Daoy (cell line): ENCODE measurements at places on chromosomes 7 and 10.

DNA sequence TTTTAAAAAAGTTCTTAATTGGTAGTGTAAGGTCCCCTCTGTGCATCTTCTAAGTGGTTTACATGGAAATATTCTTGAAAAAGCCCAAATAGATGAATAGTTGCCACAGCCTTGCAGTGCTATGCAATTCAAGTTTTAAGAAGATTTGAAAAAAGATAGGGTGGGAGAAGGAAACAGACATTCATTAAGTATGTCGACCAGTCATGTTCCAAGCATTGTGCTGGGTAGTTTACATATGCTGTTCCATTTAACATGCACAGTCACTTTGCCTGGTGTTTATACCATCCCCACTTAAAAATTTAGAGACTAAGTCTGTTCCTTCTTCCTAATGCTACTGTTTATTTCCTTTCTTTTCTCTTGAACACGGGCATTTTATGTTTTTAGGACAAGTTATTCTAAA is 28.1 kb upstream of the NAMPT start:
- DNase-seq, result peak; percentile 34

- DNase-seq, result peak; percentile 67
Observed at GRCh38 chr10:29668628-29669027, 33.9 kb upstream of the SVIL start.

DNA sequence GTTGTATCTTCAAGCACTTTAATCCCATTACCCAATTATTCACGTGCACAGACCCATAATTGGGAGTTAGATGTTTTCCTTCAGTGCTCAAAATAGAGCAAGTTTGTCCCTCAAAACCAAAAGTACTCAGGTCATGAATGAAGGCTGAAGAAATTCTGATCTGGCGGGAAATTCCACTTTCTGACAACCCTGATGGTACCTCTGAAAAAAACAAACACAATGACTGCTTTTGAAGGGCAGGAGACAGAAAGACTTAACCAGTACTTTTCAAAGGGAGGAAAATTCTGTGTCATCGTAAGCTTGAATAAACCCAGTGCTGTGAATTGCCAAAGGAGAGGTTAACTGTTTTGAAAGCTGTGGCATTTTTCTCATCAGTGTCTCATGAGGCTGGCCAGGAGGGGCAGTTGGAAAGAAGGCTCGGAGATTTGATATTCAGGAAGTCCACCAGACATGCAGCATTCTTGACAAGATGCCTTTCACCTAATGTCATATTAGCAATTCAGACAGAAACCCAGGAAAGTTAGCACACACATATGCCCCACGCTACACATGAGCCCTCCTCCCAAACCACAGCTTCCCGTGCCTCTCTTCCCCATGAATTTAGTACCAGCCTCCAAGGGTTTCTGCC is 347.0 kb downstream of the KCNMA1 start:
- DNase-seq, result peak; percentile 93

DNA sequence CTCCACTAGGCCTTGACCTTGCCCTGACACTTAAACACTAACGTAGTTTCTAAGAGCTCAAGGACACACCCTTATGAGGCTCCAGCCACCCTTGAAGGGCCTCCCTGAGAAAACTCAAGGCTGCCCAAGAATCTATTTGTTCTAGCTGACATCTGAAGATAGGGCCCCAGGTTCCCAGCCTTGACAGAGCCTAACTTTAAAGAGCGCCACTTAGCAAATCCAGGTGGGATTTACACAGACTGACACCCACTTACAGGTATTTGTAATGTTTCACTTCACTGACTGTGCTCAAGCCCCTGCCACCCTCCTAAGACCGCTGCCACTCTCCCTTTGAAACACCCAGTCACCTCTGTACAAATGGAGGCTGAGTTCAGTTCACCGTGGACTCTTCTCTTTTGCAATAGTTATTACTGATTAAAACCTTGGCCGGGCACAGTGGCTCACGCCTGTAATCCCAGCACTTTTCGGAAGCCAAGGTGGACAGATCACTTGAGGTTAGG is 90.4 kb downstream of the SVOPL start:
- DNase-seq, result no peak

- no peak for DNase-seq
Observed at GRCh38 chr7:27148031-27148755, 619 bp upstream of the HOXA6 start.

DNA sequence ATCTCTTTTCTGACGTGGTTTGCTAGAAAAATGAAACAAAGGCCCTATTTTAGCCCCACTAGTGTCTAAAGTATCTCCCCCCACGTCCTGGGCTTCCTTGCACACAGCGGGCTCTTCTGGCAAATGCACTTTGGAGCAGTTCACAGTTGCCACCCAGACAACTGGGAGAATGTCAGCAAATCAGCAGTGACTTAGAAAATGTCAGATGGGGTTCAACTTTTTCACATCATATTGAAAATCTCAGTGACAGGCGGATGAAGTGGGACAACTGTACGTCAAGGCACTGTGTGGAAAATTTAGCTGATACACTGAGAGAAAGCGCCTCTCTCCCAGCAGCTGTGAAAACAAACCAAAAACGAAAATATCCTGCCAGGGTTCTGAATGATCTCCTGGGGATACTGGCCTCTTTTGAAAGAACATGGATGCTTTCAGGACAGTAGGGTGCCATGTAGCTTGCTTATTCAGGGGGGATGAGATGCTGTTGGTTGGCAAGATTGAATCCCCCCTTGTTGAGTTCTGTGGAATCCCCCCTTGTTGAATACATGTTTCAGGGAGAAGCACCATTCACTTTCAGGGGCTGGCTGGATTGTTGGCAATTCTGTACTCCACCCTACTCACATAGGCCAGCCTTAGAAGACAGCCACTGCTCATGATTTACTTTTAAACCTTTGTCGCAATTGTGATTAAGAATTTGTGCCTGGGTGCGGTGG is 372.8 kb upstream of the CELF2 start:
- DNase-seq, result no peak

DNA sequence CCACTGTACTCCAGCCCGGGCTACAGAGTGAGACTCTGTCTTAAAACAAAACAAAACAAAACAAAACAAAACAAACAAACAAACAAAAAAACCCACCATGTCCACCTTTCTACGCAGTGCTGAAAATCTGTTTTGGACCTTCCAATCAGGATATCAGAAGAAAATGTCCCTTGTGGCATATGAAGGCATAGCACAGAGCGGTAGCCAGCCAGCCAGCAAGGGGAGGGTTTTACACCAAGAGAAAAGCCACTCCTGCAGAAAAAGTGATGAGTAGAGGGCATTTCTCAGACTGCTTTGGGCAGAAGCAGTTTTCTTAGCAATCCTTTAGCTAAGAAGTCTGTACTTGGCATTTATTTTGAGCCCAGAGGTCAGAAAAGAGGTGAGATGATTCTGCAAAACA is 612.2 kb downstream of the TYW1 start:
- no peak for DNase-seq

DNA sequence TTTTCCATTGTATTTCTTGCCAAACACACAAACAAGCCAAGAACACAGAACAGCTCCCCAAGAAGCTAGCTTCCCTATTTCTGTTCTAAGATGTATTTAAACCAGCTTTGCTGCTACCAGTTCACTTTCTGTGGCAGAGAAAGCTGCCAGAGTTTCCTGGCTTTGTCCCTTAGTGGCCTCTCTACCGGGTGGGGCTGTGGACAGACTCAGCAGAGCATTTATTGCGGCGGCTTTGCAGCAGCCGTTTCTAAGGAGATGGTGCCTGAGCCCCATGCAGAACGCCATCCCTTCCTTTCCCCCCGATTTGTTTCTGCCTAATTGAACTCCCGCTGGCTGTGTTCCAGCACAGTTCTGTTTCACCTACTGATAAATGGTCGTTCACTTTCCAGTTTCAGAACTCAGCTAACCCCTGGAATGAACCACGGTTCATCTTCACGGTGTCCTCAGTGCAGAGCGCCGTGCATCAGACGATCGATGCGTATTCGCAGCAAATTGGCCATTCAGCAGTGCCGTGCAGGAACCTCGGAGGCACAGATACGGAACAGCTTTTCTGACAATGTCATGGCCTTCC is 33.8 kb upstream of the SFMBT2 start:
- no peak for DNase-seq

DNA sequence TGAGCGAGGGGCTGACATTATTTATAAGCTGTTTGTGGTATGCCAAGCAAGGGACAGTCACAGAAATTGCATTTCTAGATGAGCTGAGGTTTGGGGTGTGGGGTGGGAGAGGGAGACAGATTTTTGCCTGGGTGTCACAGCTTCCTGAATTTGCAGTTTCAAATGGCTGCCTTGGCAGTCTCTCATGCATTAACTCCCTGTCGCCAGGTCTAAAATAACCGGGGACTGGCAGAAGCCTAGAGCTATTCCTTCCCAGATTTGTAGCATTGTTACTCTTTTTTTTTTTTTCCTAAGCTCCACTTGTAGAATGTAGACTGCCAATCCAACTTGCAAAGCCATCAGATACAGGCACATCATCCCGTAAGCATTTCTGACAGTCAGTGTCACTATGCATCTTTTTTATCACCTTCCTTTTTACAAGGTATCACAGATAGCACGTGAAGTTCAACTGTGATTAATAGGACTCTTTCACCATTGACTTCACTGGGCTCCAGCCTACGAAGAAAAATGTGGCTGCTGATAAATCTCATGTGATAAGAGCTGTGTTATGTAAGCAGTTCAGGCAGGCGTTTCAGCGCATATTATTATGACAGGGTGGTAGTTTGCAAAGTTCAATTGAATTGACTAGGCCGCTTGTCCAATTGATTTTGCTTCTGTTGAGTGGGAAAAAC is 130.7 kb upstream of the CELF2 start:
- no peak for DNase-seq

- DNase-seq, result no peak
Observed at GRCh38 chr7:11290863-11291262, 317.2 kb downstream of the PHF14 start.

- DNase-seq, result no peak
Observed at GRCh38 chr10:106734220-106734619, 430.3 kb downstream of the SORCS1 start.

DNA sequence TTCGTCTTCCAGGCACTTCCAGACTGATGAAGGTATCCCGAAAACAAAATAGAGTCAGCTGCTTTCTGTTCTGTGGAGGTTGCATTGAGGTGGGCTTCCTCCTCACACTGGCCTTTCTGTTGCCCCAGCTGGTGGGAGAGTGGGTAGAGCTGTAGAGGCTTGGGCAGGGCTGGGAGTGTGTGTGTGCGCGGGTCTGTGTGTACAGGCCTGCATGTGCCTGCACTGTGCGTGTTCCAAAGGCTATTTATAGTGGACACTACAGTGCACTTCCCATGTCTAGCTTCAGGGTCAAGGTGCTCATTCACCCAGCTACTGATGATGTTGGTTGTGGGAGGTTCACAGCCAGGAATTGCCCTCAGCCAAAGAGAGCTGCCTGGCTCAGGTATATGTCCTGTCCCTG is 260.1 kb upstream of the HABP2 start:
- no peak for DNase-seq

DNA sequence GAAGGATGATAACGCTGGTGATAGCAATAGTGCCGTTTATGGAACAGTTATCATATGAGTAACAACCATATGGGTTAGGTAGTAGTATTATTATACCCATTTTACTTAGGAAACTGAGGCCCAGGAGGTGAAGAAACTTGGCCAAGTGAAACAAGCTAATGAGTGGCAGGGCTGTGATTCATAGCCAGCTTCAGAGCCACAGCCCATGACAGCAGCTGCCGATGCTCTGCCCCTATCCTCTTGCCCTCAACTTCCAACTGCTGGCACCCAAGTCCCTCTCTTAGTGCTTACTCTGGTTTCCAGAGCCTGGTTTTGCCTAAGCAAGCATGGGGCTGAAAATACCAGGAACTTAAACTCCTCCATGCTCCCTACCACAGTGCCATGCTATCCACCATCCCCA is 12.3 kb downstream of the SH3PXD2A start:
- no peak for DNase-seq

DNA sequence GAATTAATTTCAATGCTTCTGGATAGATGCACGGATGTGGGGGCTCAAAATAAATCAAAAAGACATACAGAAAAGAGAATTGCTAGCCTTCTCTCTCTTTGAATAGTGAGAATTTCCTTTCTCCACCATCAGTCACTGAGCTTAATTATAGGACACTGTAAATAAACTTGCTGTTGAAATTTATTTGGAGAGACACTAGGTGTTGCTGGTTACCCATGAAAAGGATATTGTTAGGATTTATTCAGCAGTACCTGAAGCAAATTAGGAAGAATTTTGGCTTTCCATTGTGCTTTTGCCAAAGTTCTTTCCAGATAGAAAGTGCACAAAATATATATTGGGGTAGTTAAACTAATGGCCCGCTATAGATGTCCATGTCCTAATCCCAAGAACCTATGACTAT is 27.6 kb downstream of the GCC1 start:
- DNase-seq, result no peak

GRCh38 chr7:76259124-76260093 is 43.1 kb upstream of the HSPB1 start:
- DNase-seq, result no peak

DNA sequence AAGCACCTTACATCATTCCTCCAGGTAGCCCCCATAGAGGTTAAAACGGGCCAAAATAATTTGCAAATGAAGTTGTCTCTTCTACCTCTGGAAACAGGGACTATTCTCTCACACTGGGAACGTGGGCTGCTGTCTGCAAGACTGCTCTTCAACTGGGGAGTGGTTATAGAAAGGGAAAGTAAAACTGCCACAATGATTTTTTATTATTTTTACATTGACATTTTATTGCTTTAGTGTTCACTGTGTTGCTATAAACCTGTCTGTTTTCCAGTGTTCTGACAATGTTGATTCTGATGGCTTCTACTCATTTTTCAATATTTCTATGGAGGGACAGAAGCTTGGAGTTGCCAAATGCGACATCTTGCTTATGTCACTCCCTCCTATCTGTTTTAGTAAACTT is 115.1 kb upstream of the ANTXRL start:
- DNase-seq, result no peak

DNA sequence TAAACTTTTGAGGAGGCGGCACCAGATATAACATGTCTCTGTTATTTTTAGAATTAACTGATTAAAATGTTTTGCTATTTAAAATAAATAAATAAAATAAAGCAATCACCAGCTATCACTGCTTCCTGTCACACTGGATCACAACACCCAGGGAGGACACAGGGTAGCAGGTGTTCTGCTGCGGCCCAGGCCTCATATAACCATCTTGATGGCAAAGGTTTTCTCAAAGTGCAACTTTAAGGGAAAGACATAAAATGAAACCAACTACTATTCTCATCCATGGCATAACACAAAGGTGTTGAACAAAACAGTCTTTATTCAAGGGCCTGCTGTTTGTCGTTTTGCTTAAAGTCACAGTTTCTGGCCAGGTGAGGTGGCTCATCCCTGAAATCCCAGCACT is 23.2 kb downstream of the GPER1 start:
- DNase-seq, result no peak

DNA sequence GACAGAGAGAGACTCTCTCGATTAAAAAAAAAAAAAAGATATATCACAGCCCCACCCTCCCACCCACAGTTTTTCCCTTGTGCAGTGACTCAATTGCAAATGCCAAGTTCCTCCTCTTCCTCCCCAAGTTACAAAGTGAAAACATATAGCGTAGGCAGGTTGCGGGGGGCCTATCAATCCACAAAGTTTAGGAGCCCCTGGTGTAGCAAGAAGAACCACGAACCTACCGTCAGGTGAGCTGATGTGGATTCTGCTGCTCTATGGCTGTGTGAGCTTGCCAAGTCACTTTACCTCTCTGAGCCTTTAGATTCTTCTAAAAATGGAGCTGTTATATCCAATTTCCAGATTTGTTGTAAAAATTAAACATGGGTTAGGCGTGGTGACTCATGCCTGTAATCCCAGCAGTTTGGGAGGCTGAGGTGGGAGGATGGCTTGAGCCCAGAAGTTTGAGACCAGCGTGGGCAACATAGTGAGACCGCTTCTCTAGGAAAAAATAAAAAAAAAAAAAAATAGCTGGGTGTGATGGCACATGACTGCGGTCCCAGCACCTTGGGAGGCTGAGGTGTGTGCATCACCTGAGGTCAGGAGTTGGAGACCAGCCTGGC is 8.2 kb upstream of the RHBDD2 start:
- DNase-seq, result no peak

GRCh38 chr10:15293862-15294842 is 76.9 kb downstream of the FAM171A1 start:
- DNase-seq, result peak; percentile 19
